ENCODE measurements at places on chromosomes 5 and 9.

GRCh38 chr5:113380807-113381326 lies 53.9 kb downstream of the TSSK1B start:
- DNase-seq = no peak

DNA sequence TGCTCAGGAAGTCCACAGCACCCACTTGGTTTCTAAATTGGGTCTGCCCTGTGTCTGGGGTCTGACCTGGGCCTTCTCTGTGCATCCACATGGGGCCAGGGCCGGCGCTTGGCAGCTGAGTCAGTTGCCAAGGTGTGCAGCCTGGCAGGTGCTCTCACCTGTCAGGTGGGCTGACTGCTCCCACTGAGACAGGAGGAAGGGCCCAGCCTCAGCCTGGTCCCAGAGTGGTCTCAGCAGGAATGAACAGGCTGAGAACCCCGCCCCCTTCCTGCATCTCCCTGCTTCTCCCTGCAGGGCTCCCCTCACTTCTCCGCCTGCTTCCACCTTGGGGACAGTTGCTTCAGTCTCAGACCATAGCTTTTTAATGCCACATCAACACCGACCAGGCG lies 60.5 kb downstream of the BARX1 start:
- no peak for DNase-seq

DNA sequence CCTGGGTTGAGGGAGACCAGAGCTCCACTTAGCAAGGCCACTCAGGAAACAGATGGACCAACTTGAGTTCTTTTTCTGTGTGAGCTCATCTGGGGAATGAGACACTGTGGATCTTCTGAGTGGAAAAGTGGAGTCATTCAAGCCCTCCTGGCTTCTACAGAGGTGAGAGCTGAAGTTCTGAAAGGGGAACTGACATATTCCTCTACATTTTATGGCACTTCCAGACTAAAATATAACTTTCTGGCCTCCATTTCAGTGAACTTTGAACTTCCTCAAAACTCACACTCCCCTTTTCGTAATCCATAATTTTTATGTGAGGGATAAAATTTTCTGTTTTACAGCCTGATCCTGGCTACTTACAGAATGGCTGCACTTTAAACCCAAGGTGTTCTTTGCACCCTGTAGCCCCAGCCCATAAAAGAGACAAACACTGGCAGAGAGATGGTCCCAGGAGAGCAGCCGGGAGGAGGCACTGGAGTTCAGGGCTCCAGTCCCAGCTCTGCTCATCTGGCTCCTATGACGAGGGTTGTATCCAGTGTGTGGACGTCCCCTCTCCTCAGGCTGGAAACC lies 10.8 kb downstream of the SPAAR start:
- DNase-seq = no peak

GRCh38 chr9:126166291-126166690 lies 160.3 kb upstream of the MVB12B start:
- DNase-seq = no peak

DNA sequence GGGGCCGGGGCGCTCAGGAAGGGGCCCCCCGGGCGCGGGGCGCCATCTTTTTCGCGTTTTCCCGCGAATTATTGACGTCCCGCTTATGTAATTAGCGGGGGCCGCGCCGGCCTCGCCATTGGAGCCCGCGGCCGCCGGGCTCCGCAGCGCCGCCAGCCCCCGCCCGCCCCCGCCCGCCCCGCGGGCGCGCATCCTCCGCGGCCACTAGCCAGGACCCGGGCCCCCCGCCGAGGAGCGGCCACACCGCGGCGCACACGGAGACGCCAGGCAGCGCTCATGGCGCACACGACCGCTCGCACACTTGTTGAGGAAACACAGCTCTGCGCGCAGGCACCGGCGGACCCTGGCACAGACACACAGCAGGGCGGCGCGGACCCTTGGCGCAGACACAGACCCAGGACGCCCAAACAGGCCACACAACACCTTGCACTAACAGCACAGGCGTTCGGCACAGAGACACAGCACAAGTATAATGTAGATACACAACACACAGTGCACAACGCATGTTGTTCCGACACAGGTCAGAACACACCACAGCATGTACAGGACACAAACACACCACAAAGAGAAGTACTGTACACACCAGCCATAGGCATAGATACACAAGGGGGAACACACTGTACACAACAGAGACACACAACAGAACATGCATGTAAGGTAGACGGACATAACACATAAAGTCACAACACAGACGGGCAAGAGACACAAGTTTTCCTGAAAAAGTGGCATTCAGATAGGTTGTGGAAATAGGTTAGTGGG lies 467 bp upstream of the PHF19 start:
- peak; percentile 73 for DNase-seq

DNA sequence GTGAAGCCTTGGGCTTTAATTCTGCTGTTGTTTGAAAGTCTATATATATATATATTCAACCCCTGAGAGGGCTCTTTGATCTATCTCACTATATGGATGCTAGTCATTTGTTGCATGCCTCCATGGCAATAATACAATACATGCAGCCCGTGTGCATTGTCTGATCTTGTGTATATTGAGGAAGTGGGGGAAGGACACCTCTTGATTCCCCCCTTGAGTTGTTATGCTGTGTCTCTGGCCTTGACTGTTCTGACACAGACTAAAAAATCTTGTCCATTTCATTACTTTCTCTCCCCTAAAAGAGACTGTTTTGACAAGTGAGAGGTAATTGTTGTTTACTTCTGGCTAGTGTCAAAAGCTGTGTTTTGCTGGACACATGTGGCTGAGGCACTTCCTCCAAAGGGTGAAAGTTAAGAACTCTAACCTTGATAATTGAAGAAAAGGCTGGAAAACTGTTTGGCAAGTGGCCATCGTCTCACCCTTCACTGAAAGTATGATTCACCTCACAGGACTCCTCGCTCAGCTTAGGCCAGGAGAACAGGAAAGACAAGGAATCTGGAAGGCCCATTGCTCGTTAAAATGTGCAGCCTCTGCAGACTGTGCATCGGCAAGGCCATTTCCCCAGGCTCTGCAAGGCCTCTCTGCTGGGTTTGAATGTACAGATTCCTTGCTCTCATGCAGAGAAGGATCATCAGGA lies 304.0 kb downstream of the PRELID2 start:
- peak; percentile 74 for DNase-seq

GRCh38 chr9:5483306-5483705 lies 27.0 kb upstream of the PDCD1LG2 start:
- no peak for DNase-seq

DNA sequence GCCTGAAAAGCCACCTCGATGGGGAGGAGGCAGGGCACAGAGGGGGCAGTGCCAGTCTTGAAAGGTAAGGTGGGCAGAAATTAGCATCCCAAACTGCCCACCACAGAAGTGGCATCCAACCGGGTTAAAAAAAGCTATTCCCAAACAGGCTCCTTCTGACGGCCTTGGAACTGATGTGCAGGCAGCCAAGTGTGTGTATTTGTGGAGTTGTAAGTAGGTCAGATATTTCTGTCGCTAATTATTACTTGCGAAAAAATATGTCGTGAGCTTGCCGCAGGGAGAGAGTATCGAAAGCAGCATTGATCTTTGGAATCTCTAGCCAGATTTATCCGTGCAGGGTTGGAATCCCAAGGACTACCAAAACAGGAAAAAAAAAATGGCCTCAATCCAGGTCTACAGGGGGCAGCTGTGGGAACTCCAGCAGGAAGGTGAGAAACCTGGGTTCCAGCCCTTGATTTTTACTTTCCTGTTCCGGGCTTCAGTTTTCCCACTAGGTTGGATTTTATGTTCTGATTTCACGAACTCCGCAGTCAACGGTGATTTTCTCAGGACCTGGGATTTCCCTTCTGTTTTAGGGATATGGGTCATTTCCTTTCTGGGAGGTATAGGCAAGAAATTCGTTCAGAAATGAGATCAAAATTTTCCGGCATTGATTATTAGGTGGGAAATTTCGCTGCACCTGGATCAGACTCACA lies 200.8 kb downstream of the RGS3 start:
- DNase-seq = no peak

- no peak for DNase-seq
Measured at GRCh38 chr9:135908093-135908753, 877 bp upstream of the CAMSAP1 start.

- no peak for DNase-seq
Measured at GRCh38 chr5:103474677-103475076, 87.9 kb downstream of the NUDT12 start.

GRCh38 chr9:123424131-123424530 lies 68.1 kb downstream of the CRB2 start:
- no peak for DNase-seq

GRCh38 chr9:117718085-117718484 lies 13.9 kb downstream of the TLR4 start:
- peak; percentile 83 for DNase-seq

GRCh38 chr9:13427587-13427986 lies 148.1 kb upstream of the MPDZ start:
- DNase-seq = peak; percentile 33

DNA sequence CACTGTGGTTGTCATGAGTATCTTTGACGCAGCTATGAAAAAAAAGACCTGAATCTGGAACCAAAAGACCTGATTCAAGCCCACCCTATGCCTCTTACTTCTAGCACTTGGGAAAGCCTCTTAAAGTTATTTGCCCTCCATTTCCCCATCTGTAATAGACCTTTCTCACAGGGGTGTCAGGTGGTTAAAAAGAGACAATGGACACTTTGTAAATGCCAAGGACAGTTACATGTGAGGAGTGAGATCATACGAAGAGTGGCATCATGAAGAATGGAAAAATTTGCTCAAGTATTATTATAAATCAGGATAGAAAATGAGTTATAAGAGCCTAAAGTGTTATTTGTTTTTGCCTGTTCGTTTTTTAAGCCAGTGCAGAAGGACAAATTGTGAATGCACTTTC lies 46.5 kb downstream of the ACTL7B start:
- no peak for DNase-seq

Data from fibroblast of skin of back (primary cell).